Activated naive CD4-positive, alpha-beta T cell treated with Interleukin-2 at 50 U/mL for 16 hours (primary cell): ENCODE measurements at places on chromosomes 4 and X.
A peak's percentile ranks its signal among the peaks of the same experiment; 100 is the strongest.

- DNase-seq, result no peak
Measured at GRCh38 chr4:125317525-125317877, 2.7 kb downstream of the FAT4 start.

- no peak for DNase-seq
Measured at GRCh38 chr4:24794051-24794450, 1.3 kb upstream of the SOD3 start.

DNA sequence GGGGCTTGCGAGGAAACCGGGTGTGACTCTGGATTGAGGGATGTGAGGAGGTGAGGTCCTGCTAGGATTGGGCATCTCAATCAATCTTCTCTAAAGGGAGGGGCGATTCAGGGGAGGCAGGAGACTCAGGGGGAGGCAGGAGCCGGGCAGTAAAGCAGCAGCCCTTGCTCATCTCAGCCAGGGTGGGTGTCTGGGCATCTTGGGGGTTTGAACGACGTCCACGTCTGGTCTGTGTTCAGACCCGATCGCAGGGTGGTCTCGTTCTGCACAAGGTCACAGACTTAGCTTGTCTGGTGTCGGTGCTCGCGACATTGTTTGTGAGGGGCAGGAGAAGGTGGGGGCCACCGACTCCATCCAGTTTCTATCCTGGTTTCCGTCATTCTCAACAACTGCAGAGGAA is 231.3 kb upstream of the PSAPL1 start:
- no peak for DNase-seq

- no peak for DNase-seq
Measured at GRCh38 chr4:186812592-186812991, 88.9 kb upstream of the FAT1 start.

DNA sequence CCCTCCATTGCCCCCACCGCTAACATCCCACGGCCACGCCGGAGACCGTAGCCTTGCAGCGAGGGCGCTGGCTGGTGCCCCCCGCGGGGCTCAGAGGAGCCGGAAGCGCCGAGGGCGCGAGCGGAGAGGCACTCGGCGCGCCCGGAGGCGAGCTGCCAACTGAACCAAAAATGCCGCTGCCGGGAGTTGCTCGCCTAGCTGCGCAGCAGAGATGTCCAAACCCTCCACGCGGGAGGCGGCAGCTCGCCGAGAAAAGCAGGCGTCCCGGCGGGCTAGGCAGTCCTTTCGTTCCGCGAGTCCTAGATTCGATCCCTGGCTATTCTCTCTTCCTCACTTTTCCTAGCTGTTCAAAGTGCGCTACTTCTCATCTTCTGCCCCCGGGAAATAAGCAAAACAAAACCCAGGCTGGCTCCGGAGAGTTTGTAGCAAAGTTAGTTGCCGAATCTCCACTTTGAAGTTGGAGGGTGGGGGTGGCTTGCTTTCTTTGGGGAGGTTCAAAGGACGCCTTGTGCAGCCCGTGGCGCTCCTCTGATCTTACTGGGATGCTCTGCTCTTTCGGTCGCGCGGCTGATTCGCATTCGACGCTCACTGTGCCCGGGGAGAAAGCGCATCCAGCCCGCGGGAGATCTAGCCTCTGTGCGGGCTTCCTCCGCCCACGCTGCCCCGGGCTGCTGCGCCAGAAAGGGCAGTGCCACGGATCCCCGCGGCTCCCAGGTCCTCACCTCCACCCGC is 723 bp downstream of the NKX6-1 start:
- no peak for DNase-seq

- DNase-seq, result no peak
Measured at GRCh38 chr4:90293320-90293719, 166.1 kb downstream of the CCSER1 start.

- DNase-seq, result no peak
Measured at GRCh38 chrX:107574711-107575110, 53.6 kb upstream of the PRPS1 start.

GRCh38 chr4:87232216-87232615 is 11.8 kb upstream of the KLHL8 start:
- DNase-seq, result no peak

GRCh38 chr4:167406181-167406580 is 171.9 kb upstream of the SPOCK3 start:
- DNase-seq, result no peak

DNA sequence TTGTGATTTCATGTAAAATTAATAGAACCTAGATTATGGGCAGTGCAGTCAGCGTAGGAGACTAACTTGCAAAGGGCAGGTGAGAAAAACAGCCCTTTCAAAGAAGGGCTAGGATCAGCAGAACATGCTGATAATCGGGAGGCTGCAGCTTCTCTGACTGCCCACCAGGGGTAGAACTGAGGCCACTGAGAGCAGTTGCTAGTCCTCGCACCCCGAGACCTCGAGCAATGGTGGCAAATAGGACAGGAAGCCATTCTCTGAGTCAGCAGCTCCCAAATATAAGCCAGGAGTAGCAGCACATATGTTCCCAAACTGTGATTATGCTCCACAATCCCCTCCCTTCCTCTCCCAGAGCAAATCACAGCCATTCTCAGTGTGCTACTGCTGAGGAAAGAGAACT is 186.5 kb downstream of the MSL3 start:
- no peak for DNase-seq

- no peak for DNase-seq
Measured at GRCh38 chrX:47840111-47840510, 3.4 kb downstream of the ZNF81 start.

DNA sequence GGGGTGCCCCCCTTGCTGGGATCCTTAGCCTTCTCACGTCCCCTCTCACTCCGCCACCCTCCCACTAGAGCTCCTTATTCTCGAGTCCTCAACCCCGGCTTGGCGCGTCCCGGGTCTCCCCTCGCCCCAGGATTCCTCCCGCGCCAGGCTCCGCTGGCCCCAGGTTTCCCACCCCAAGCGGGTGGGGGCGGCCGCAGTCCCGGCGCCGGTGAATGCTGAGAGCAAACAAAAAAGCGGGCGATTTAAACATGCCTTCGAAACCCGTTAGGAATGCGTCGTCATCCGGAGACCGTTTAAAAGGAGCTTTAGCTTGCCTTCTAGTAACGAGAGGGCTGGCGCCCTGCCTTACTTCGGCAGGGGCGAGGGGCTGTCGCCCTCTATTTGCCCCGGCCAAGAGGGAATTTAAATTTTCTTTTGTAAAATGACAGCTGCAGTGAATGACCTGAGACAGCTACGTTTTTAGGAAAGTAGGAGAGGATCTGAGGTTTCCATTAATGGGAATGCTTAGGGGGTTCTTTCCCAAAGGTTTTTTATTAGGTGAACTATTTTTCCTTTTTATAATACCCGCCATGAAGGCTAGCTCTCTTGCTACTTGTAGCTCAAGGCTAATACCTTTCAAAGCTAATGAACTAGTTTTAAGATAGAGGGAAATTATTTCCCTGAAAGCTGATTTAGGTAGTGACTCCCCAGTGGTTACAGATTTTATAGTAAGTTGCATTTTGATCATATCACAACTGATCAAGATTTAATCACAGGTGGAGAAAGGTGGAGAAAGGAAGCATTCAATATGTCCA is 3.1 kb downstream of the JADE1 start:
- DNase-seq, result no peak

GRCh38 chr4:183149616-183150539 is 50.8 kb downstream of the WWC2 start:
- DNase-seq, result no peak

- DNase-seq, result no peak
Measured at GRCh38 chr4:116438981-116439729, 646.2 kb downstream of the TRAM1L1 start.

DNA sequence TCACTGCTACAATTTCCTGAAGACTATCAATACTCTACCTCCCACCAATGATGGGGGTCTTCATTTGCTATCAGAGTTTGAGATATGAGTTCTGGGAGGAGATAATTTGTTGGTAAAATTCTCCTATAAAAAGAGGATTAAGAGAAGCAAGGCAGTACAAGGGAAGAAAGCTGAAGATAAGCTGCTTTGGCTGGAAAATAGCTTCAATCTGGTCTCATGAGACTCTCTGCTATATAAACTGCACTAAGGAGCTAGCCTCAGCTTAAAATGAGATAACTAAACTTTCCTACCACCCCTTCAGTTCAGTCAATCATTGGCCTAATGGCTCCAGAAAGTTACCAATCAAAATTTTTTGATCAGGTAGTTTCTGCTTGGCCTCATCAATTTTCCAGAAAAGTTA is 2105.0 kb downstream of the ARAP2 start:
- DNase-seq, result no peak

DNA sequence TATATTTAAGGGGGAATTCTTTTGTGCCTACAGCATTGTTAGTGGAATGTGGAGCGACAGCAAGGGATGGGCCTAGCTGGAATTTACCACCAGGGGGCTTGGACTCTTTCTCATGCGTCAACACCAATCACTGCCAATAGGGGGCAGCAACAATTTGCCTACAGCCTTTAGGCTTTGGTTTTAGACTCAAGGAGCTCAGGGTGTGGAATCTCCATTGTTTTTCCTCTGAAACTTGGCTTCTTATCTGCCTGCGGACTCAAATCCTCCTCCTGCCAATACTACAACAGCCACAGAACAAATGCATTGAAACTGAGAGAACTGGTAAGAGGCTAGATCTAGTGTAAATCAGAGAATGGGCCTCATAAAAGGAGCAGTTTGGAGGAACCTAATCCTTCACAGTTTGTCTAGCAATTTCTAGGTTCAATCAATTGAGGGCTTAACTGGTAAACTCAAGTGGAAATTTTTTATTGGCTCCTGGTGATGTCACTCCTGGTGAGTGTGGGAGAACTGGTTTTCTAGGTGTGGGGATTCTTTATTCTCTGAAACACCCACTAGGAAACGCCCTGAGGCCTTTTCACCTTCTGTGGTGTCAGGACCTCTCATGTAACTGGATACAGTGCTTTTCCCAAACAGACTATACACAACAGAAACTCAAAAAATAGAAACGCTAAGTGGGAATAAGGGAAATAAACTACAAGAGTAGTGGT is 27.9 kb upstream of the TMSB4X start:
- DNase-seq, result peak; percentile 71

DNA sequence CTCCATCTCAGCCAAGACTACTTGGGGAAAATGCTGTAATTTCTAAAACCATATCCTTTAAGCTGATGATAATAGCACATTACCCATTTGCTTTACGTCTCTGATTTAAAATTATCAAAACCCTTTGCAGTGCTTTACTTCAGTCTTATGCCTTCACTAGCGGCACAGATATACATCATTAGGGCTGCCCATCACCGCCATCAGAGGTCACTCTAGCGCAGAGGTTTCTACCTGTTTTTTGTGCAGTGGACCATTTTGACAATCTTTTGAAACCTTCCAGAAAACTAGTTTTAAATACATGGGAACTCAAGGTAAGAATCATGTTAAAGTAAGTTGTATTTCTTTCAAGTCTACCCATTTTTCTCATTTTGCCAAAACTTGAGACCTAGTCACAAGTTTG is 592.5 kb downstream of the PPARGC1A start:
- DNase-seq, result no peak

GRCh38 chrX:42472727-42473126 is 305.2 kb downstream of the PPP1R2C start:
- no peak for DNase-seq

- no peak for DNase-seq
Measured at GRCh38 chrX:136112778-136113177, 34.6 kb upstream of the FHL1 start.

- DNase-seq, result no peak
Measured at GRCh38 chrX:2484256-2484655, 16.5 kb downstream of the DHRSX start.

DNA sequence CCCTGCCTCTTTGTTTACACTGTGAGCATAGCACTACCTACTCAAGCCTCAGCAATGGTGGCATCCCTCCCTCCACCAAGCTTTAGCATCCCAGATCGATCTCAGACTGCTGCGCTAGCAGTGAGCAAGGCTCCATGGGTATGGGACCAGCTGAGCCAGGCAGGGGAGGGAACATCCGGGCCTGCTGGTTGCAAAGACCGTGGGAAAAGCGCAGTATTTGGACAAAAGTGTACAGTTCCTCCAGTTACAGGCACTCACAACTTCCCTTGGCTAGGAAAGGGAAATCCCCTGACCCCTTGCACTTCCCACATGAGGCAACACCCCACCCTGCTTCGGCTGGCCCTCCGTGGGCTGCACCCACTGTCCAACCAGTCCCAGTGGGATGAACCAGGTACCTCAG is 26.5 kb downstream of the EGF start:
- DNase-seq, result no peak

DNA sequence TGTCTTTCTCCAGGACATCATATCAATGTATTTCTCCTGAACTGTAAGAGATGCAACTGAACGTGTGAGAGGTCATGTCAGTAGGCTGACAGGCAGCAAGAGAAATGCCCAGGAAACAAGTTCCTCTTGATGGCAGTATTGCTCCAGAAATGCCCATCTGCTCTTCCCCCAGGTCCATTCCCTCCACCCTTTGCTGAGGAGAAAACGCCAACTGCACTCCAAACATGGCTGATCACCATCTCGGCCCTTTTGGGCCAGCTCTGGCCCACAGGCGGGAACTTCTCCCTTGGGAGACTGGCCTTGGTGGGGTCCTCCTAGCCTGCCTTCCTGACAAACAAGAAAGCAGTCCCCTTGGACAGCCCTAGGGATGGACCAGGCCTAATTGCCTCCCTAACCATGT is 276.5 kb upstream of the AGTR2 start:
- no peak for DNase-seq

- DNase-seq, result no peak
Measured at GRCh38 chr4:102502543-102502818, 1.3 kb downstream of the NFKB1 start.

DNA sequence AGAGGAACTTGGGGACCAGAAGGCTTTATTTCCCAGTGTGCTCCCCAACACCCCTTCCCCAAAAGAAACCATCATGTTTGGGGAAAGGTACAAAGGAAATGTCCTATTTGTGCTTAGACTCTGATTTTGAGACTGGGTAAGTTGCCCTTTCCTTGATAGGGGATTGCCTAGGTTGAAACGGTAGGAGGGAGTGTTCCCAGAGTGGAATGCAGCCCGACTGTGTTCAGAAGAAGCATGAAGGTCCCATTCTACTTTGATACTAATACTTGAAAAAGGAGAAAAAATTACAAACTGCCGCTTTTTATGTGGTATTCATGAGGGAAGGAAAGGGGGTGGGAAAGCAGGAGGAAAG is 32.4 kb upstream of the TMEM131L start:
- DNase-seq, result no peak

GRCh38 chrX:107324493-107325310 is 118.3 kb downstream of the DNAAF6 start:
- DNase-seq, result no peak

GRCh38 chr4:61520681-61521160 is 320.6 kb downstream of the ADGRL3 start:
- no peak for DNase-seq
